ENCODE measurements at places on chromosomes 6 and 20.
A peak's percentile ranks its signal among the peaks of the same experiment; 100 is the strongest.

GRCh38 chr6:3735029-3735605, 16.4 kb downstream of the PXDC1 start:
- no peak for DNase-seq

DNA sequence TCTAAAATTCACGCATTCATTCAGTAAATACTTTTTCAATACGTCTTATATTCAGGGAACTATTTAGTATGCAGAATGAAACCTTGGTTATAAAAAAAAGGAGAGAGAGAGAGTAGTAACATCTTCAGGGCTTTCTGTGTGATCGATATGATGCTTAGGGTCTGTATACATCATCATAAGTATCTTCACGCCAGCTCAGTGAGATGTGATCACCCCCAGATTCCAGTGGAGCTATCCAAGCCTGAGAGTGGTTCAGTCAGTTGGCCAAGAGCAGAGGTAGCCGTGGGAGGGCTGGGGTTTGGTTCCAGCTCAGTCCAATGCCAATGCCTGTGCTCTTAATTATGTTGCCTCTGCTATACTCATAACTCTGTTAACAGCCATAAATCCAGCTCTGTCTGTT, 8.6 kb downstream of the CD83 start:
- no peak for DNase-seq

GRCh38 chr6:135534773-135535380, 37.3 kb upstream of the AHI1 start:
- DNase-seq: peak; percentile 42

DNA sequence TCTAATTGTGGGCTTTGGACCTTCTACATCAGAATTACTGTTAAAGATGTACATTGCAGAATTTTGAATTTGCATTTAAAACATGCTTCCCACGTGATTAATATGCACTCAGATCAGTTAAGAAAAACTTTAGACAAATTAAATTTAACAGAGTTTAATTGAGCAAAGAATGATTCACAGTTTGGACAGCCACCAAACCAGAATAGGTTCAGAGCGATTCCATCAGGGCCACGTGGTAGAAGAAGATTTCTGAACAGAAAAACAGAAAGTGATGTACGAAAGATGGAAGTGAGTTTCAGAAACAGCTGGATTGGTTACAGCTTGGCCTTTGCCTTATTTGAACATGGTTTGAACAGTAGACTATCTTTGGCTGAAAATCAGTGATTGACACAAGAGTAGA, 704.2 kb upstream of the MAP3K7 start:
- DNase-seq: peak; percentile 50

GRCh38 chr6:4396044-4396443, 260.7 kb upstream of the ECI2 start:
- no peak for DNase-seq

DNA sequence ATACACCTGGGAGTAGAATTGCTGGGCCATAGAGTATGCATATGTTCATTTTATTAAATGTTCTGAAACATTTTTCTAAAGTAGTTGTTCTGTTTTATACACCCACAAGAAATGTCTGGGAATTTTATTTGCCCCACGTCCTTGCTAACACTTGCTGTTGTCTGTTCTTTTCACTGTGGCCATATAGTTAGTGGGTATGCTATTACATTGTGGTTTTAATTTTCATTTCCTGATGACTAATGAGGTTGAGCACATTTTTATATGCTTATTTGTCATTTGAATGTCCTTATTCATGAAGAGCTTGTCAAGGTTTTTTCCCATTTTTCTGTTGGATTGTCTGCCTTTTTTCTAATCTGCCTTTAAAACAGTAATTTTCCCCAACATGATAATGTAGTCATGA, 41.5 kb upstream of the TGM3 start:
- no peak for DNase-seq

GRCh38 chr6:80605165-80605989, 498.9 kb downstream of the BCKDHB start:
- peak; percentile 72 for DNase-seq
